ENCODE measurements at places on chromosomes 1 and 21.

DNA sequence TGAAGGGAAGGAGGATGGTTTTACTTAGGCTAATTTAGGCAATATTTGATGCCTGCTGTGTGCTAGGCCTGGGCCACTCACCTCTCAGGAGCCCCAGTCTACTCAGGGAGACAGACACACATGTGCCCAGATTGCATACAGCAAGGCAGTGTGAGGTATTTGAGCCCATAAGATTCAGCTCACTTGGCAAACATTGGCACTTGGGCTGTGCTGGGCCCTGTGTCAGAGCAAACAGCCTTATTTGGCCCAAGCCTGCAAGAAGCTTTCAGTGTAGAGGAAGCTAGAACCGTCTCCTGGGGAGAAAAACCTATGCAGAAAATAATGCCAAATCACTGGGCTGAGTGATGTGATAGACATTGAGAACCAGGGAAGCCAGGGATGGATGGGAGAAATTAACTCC, 3.9 kb upstream of the SYNC start:
- DNase-seq = no peak

DNA sequence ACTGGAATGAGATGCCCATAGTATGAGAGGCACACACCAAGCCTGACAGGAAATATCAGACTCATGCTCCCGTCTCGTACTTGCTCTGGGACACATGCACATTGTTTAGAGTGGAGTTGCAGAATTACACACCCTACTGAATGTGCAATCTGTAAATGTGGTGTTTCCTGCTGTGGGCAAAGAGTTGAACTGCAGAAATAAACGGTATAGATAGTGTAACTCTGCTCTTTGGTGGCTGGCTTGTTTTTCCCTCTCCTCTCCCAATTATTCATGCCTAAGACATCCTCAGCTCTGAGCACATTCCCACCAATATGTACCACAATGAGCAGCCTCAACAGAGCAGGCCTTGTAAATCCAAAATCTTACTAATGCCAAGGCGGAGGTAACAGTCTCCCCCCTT, 90.1 kb upstream of the DIRAS3 start:
- no peak for DNase-seq

DNA sequence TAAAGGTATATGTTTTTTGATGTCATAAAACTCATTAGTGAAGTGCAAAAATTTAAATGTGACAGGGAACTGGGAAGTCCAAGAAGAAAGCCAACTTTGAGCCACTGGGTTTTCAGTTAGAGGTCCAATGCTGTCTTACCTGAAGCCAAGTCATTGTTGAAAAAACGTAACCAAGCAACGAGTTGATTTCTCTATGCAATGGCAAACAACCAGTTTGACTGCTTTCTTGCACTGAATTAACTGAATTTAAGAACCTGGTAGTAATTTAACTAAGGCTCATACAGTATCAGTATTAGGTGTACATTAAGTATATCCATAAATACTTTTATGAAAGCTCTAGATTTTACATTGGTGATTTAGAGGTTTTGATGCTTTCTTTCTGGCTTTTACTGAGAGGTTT, 20.2 kb upstream of the S1PR1 start:
- DNase-seq = no peak

DNA sequence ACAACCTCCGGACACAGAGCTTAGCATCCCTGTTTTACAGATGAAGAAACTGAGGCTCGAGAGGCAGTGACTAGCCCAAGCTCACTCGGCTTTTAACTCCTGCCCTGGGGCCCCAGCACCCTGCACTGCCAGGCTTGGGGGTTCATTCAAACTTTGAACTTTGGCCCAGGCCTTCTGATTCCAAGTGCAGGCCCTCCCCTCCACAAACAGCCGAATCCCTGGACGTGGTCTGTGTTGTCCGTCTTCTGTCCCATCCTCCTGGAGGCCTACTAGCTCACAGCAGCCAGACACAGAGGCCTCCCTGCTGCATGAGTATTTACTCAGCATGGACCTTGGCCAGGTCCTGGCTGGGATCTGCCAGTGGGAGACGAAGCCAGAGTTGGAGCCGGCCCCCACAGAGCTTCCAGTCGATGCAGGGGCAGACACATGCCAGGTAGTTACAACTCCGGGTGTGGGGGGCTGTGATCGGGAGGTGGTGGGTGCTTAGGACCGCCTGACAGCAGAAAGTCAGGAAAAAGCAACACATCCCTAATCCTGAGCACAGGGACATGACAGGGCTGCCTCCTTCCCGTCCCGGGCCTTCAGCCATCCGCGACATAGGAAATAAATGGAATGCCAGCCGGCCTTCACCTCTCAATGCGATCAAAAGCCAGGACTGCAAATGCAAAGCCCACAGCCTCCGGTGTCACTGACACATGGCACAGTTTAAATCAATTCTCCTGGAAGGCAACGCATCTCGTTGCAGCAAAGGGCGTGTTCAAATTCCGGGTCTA, 7.4 kb downstream of the IFFO2 start:
- no peak for DNase-seq

GRCh38 chr1:79281442-79281841, 274.9 kb upstream of the ADGRL4 start:
- no peak for DNase-seq

DNA sequence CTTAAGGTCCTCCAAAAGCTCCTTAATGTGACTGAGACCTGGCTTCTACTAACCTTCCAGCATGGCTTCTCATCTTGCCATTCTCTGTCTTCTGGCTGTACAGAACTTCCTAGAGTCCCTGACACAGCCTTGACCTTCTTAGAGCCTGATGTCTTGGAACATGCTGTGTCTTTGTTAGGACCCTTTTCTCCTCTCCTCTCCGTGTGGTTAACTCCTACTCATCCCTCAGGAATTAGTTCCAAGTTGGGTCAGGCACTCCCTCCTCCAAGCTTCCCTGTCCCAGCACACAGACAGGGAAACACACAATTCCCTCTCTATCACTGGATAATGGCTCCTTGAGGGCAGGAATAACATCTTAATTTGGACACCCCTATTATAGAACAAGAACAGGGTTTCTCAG, 275.4 kb upstream of the USP24 start:
- no peak for DNase-seq

DNA sequence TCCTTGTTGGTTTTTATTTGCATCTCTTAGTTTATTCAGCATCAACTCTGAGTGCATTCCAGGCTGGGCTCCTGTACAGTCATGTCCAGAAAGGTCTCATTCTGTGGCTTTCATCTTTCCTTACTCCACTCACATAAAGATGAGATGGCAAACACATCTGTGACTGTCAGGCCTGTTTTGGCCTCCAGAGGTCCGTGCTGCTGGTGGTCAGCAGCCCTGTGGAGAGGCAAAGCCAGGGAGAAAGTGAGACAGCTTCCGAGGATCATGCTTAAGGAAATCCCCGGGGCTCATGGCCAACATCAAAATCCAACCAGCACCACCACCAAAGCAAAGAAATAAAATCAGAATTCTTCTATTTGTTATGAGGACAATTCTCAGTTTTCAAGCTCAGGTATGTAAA, 96.1 kb upstream of the HIVEP3 start:
- DNase-seq = no peak

Measured in stimulated activated naive CD4-positive, alpha-beta T cell (primary cell).